ENCODE measurements at places on chromosomes 6 and 20. TPM values are rescaled to one million over a fixed set of nuclear protein-coding genes. Genes with fewer than 3 reads are reported as not detected.
A peak's percentile ranks its signal among the peaks of the same experiment; 100 is the strongest.

DNA sequence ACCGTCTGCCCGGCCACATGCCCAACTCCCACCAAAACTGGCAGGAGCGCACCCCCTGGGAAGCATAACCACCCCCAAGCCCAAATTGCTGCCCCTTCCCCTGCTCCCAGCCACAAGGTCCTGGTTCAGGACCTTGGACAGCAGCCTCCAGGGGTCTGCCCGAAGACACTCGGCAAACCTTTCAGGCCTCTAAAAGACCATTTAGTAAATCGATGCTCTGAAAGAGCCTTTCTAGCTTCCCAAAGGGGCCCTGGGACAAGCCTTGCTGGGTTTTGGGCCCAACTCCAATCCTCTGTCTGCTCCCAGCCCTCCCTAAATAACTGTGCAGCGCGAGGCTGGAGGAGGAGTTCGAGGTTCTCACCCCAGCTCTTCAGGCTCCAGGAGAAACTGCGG lies 30.5 kb downstream of the GRM4 start:
- peak; percentile 92 for DNase-seq

PNPLA1 gene
- total RNA-seq = not detected

- no peak for DNase-seq
Observed at GRCh38 chr20:37521061-37521771, at the start of gene NNAT. TSS of gene NNAT (plus strand) at chr20:37521250. CDS start at chr20:37521332, 82 bp downstream.

CGA gene
- not detected for total RNA-seq

SRMS gene
- total RNA-seq = not detected

HLA-DRB5 gene
- total RNA-seq = 3.4 TPM
